ENCODE measurements at places on chromosomes 12 and 14. TPM values are rescaled to one million over a fixed set of nuclear protein-coding genes. Genes with fewer than 3 reads are reported as not detected.

DNA sequence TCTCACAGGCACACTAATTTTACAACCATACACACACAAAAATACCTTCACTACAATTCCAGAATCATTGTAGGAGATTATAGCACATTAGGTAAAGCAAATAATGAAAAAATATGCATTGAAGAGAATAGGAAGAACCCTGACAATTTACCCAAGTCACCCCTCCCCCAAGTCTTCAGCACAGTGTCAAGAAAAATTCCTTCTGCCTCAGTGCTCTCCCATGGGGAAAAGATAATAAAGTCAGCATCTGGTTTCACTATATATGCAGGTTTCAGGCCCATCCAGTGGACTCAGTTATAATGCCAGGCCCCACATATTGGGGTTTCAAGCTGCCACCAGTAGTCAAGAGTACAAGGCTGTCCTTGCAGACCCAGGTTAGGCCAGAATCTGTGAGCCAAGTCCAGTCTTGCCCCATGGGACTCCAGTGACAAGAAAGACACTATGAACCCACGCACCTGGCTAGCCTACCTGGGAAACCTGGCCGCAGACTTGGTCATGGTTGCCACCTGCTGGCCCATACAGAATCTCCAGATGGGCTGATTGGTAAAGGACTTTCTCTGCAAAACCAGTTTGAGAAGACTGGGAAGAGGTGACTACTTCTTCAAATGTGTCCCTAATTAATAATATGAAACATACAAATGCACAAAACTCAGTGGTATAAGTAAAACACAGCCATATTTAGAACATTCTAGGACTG lies 398.6 kb upstream of the FLRT2 start:
- DNase-seq: no peak

GRCh38 chr14:95486875-95487668 lies 29.4 kb downstream of the SYNE3 start:
- DNase-seq: no peak

Gene TAS2R50
- 7.0 TPM for total RNA-seq

Gene IFNG-AS1
- 1.8 TPM for total RNA-seq

Gene KLHL33
- total RNA-seq: 0.22 TPM
